ENCODE measurements at places on chromosomes 7 and 10.

DNA sequence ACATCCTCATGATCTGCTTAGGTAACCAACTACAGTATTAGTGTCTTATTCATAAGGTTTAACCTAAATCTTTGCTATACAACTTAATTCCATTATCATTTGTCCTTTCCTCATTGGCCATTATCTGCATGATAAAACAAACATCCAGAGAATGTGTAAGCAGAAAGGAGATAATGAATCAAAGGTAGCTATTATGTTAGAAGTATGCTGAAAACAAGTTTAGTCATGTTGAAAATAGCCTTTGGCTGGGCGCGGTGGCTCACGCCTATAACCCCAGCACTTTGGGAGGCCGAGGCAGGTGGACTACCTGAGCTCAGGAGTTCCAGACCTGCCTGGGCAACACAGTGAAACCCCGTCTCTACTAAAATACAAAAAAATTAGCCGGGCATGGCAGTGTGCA, 78.2 kb downstream of the NT5C2 start:
- no peak for DNase-seq

DNA sequence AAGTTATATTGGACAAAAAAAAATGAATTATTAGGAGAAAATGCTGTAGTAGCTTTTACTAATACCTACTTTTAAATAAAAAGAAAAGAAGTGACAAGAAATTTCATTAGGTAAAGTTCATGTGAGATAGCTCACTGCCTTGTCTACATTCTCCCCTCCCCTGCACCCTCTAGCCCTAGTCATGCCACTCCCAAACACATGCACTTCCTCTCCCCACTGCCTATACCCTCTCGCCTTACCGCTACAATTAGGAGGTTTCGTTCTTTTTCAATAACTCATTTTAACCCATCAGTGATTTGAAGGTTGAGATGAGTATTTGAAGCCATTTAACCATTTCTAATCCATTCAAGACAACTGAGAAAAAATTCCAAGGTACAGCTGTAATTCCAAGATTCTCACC, 75.3 kb downstream of the HIBADH start:
- DNase-seq: no peak

- DNase-seq: no peak
Measured at GRCh38 chr10:108990441-108990840, 932.9 kb downstream of the XPNPEP1 start.

GRCh38 chr7:47180516-47180826, 401.4 kb downstream of the TNS3 start:
- no peak for DNase-seq

- DNase-seq: no peak
Measured at GRCh38 chr10:36872702-36873393, 252.6 kb upstream of the ANKRD30A start.

- DNase-seq: no peak
Measured at GRCh38 chr7:80146545-80147182, 12.0 kb downstream of the GNAI1 start.

GRCh38 chr10:35765066-35765527, 123.0 kb upstream of the FZD8 start:
- DNase-seq: no peak
